ENCODE measurements at places on chromosomes 7 and 10. TPM values are rescaled to one million over a fixed set of nuclear protein-coding genes. Genes with fewer than 3 reads are reported as not detected.

- peaks cover 45% of the 10 kb centered on the region for H3K4me1 ChIP-seq
- H3K36me3 ChIP-seq, result peaks cover 19% of the 10 kb centered on the region
- H3K27ac ChIP-seq, result peak overlapping the region; percentile 69
- no peak overlapping the region for H3K4me3 ChIP-seq
- no peaks in the 10 kb centered on the region for H3K27me3 ChIP-seq
These were observed 16.7 kb downstream of the POR start for GRCh38 chr7:75931680-75932079.

GRCh38 chr10:130167707-130168106 is 31.5 kb downstream of the GLRX3 start:
- no peak for DNase-seq
- no peaks in the 10 kb centered on the region for H3K36me3 ChIP-seq
- no peaks in the 10 kb centered on the region for H3K27me3 ChIP-seq
- no peak overlapping the region for H3K27ac ChIP-seq

DNA sequence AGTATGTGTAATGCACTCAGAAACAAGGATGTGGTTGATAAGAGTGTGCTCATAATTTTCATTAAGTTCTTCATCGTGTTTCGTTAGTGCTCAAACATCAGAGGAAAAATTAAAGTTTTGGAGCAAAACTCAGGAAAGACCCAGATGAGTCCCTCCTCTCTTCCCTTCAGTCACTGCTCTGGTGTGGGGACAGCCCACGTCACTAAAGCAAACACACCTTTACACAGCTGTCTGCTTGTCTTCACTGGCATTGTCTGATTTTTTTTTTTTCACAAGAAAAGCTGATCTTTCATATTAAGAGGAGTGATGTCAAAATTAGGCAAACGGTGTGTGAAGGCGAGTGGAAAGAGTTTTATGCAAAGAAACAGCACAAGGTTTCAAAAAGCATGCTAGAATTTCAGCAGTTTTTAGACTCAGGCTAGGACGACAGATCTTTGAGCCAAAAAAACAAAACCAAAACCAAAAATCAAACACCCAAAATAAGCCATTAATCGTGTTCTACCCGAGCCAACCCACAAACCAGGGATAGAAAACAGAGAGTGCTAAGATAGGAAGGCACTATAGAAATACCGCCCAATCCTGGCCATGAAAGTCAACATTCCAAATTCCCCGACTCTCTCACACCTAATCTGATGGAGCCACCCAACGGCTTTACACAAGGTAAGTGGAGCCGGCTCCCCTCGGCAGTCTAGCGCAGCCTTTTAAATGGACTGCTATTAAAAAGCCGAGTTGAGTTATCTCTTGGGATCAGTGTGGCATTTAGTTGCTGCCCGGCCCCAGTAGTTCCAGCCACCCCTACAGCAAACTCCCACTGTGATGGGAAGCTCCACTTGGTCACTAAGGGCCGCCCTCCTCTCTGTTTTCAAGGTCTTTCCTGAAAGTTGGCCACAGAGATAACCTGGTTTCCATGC is 27.9 kb upstream of the GATA3 start:
- peak overlapping the region; percentile 19 for H3K4me3 ChIP-seq
- no peaks in the 10 kb centered on the region for H3K27me3 ChIP-seq
- H3K4me1 ChIP-seq, result no peaks in the 10 kb centered on the region
- no peak overlapping the region for H3K27ac ChIP-seq

GRCh38 chr7:116675812-116676355 is 3.9 kb downstream of the MET start:
- no peaks in the 10 kb centered on the region for H3K27me3 ChIP-seq
- peaks cover 13% of the 10 kb centered on the region for H3K4me1 ChIP-seq
- no peak overlapping the region for H3K27ac ChIP-seq
- no peak overlapping the region for H3K4me3 ChIP-seq
- no peaks in the 10 kb centered on the region for H3K36me3 ChIP-seq
- DNase-seq, result no peak

CLEC5A gene
- total RNA-seq, result 0.92 TPM

GET4 gene
- 22.8 TPM for total RNA-seq

- no peak overlapping the region for H3K27ac ChIP-seq
- H3K36me3 ChIP-seq, result no peaks in the 10 kb centered on the region
- no peak overlapping the region for H3K4me3 ChIP-seq
- no peaks in the 10 kb centered on the region for H3K4me1 ChIP-seq
- DNase-seq, result no peak
These were observed 1134.0 kb upstream of the LRRN3 start for GRCh38 chr7:109956916-109957315.

ZNF394 gene
- 9.5 TPM for total RNA-seq

UTF1 gene
- total RNA-seq, result not detected

DNA sequence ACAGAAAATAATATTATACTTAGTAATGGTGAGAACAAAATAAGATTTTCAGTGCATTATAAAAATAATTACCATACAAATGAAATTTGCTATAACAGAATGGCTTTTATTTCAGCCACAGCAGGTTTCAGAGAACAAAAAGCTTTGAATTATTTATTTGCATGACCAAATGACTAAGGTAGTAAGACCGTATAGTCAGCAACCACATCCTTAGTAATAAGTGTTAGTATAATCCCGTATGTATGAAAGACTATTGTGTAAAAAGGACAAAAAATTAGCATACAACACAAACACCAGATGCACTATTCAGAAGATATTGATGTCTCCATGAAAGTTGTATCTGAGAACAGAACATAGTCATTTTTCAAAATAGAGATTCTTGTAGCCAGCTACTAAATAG is 12.2 kb downstream of the PDZD8 start:
- H3K27me3 ChIP-seq, result no peaks in the 10 kb centered on the region
- peak overlapping the region; percentile 58 for H3K27ac ChIP-seq
- DNase-seq, result no peak
- no peak overlapping the region for H3K4me3 ChIP-seq
- no peaks in the 10 kb centered on the region for H3K36me3 ChIP-seq
- peaks cover 2% of the 10 kb centered on the region for H3K4me1 ChIP-seq

TLX1 gene
- total RNA-seq, result 0.60 TPM

GRCh38 chr10:36759141-36759805 is 366.1 kb upstream of the ANKRD30A start:
- no peaks in the 10 kb centered on the region for H3K4me1 ChIP-seq
- no peaks in the 10 kb centered on the region for H3K27me3 ChIP-seq
- H3K36me3 ChIP-seq, result no peaks in the 10 kb centered on the region
- no peak for DNase-seq
- no peak overlapping the region for H3K27ac ChIP-seq

SLF2 gene
- 14.2 TPM for total RNA-seq

GRCh38 chr10:10007957-10008356 is 1009.7 kb upstream of the CELF2 start:
- no peaks in the 10 kb centered on the region for H3K27me3 ChIP-seq
- H3K4me3 ChIP-seq, result no peak overlapping the region
- H3K27ac ChIP-seq, result no peak overlapping the region
- DNase-seq, result no peak

CNPY1 gene
- total RNA-seq, result 0.19 TPM

DNA sequence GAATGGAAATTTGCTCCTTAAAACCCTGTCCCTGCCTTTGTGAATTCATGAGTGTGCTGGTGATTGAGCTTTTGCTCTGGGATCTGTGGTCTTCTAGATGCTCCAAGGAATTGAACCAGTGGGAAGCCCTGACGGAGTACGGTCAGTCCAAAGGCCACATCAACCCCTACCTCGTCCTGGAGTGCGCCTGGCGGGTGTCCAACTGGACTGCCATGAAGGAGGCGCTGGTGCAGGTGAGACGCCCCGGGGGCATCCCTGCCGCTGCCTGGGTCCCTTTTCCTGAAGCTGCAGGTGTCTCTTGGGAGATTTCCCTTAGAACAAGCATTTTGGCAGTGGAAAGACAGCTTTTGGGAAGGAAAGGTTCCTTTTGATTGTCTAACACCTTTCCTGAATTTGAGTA is 100.3 kb downstream of the TRRAP start:
- no peaks in the 10 kb centered on the region for H3K36me3 ChIP-seq
- DNase-seq, result no peak
- H3K27ac ChIP-seq, result no peak overlapping the region
- H3K4me1 ChIP-seq, result no peaks in the 10 kb centered on the region
- H3K27me3 ChIP-seq, result no peaks in the 10 kb centered on the region

EIF3A gene
- 55.2 TPM for total RNA-seq

GRCh38 chr10:54434782-54435181 is 366.2 kb downstream of the PCDH15 start:
- no peaks in the 10 kb centered on the region for H3K4me1 ChIP-seq
- H3K27me3 ChIP-seq, result no peaks in the 10 kb centered on the region
- H3K4me3 ChIP-seq, result no peak overlapping the region
- DNase-seq, result no peak

- no peaks in the 10 kb centered on the region for H3K27me3 ChIP-seq
- no peaks in the 10 kb centered on the region for H3K36me3 ChIP-seq
- H3K4me1 ChIP-seq, result no peaks in the 10 kb centered on the region
- no peak overlapping the region for H3K27ac ChIP-seq
- DNase-seq, result no peak
These were observed 45.3 kb downstream of the TACC2 start for GRCh38 chr10:122034149-122034756.

GRCh38 chr10:128642502-128642901 is 516.3 kb upstream of the MKI67 start:
- no peaks in the 10 kb centered on the region for H3K27me3 ChIP-seq
- DNase-seq, result no peak
- no peak overlapping the region for H3K27ac ChIP-seq
- no peaks in the 10 kb centered on the region for H3K36me3 ChIP-seq

DNA sequence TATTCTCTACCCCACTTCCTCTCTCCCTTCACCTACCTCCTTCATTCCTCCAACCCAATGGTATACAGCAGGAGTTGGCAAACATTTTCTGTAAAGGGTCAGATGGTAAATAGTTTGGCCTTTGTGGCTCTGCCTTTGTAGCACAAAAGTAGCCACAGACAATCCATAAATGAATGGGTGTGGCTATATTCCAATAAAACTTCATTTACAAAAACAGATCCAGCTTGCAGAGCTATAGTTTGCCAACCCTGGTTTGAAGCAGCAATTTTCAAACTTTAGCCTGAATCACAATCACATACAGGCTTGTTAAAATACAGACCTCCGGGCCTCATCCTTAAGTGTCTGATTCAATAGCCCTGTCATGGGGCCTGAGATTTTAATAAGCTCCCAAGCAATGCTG is 110.5 kb downstream of the CPEB3 start:
- H3K4me1 ChIP-seq, result no peaks in the 10 kb centered on the region
- H3K27me3 ChIP-seq, result no peaks in the 10 kb centered on the region
- no peak overlapping the region for H3K4me3 ChIP-seq
- H3K36me3 ChIP-seq, result peaks cover 5% of the 10 kb centered on the region
- H3K27ac ChIP-seq, result no peak overlapping the region

FAM221A gene
- total RNA-seq, result 5.6 TPM

DNA sequence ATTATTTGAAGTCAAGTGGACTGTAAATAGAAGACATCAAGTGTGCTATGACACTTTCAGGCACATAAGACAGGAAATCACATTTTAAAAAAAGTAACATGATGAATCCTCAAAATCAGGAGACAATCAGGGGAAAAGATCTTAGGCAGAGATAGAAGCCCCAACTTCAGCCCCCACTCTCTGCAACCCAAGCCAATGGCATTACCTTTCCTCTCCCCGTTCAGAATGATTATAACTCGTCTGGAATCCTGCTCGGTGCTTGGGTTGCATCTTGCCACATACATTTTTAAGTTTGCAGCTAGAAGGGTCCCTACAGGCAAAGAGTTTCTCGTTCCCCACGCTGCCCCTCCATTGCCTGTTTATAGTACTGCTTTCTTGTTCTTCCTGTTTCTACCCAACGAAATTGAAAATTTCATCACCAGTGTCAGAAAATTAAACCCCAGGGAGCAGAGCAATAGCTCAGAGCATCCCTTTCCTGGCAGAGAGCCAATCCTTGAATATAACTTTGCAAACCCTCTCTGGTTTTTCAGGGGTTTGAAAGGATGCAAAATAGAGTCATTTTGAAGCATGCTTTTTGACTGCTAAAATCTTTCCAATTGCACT is 260.5 kb upstream of the AOAH start:
- peaks cover 6% of the 10 kb centered on the region for H3K4me1 ChIP-seq
- H3K27ac ChIP-seq, result no peak overlapping the region
- no peaks in the 10 kb centered on the region for H3K27me3 ChIP-seq
- no peaks in the 10 kb centered on the region for H3K36me3 ChIP-seq
- DNase-seq, result no peak

GPR26 gene
- not detected for total RNA-seq

DNA sequence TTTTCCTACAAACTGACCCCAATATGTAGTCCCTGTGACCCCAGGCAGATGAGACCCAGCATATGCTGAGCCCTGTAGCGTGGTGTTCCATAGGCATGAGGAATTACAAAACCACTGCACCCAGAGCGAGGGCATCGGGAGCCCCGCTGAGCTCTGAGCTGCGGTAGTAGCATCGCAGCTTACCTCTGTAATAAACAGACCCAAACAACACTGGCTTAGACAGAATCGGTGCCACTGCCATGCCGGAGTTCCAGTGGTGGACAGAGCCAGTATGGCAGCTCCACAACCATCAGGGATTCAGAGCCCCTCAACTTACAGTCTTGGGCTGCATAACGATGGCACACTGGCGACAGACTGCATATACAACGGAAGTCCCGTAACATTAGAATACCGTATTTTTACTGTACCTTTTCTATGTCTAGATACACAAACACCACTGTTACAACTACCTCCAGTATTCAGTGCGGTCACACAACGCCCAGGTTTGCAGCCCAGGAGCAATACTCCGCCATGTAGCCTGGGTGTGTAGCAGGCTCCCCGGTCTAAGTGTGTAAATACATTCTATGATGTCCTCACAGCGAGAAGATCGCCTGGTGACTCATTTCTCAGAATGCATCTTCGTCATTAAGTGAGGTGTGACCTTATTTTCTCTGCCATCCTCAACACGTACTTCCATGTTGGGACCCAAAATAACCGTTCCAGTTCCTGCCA is 68.8 kb downstream of the PROSER2 start:
- H3K27me3 ChIP-seq, result no peaks in the 10 kb centered on the region
- H3K36me3 ChIP-seq, result no peaks in the 10 kb centered on the region
- H3K27ac ChIP-seq, result no peak overlapping the region
- no peaks in the 10 kb centered on the region for H3K4me1 ChIP-seq
- DNase-seq, result no peak

EGR2 gene
- total RNA-seq, result not detected

MUC12 gene
- total RNA-seq, result not detected

CRHR2 gene
- total RNA-seq, result not detected

- no peaks in the 10 kb centered on the region for H3K36me3 ChIP-seq
- H3K27ac ChIP-seq, result no peak overlapping the region
- no peak overlapping the region for H3K4me3 ChIP-seq
- no peaks in the 10 kb centered on the region for H3K4me1 ChIP-seq
- no peaks in the 10 kb centered on the region for H3K27me3 ChIP-seq
These were observed 63.1 kb downstream of the ZNRF2 start for GRCh38 chr7:30347226-30348082.

- H3K4me3 ChIP-seq, result no peak overlapping the region
- H3K27me3 ChIP-seq, result no peaks in the 10 kb centered on the region
- DNase-seq, result peak; percentile 53
- H3K36me3 ChIP-seq, result no peaks in the 10 kb centered on the region
These were observed 13.5 kb downstream of the IQCE start for GRCh38 chr7:2572101-2572842.

GRCh38 chr10:13885238-13885990 is 298.6 kb downstream of the PRPF18 start:
- no peaks in the 10 kb centered on the region for H3K36me3 ChIP-seq
- no peaks in the 10 kb centered on the region for H3K27me3 ChIP-seq
- H3K4me3 ChIP-seq, result no peak overlapping the region
- no peak for DNase-seq
- H3K27ac ChIP-seq, result no peak overlapping the region
- no peaks in the 10 kb centered on the region for H3K4me1 ChIP-seq

- H3K36me3 ChIP-seq, result no peaks in the 10 kb centered on the region
- DNase-seq, result no peak
- H3K4me1 ChIP-seq, result no peaks in the 10 kb centered on the region
- no peaks in the 10 kb centered on the region for H3K27me3 ChIP-seq
- H3K27ac ChIP-seq, result no peak overlapping the region
- no peak overlapping the region for H3K4me3 ChIP-seq
These were observed 119.9 kb upstream of the COL1A2 start for GRCh38 chr7:94274828-94275227.

Measured in right lobe of liver (tissue), 6 donors.